ENCODE measurements at places on chromosomes 5 and 9. TPM values are rescaled to one million over a fixed set of nuclear protein-coding genes. Genes with fewer than 3 reads are reported as not detected.

PCSK1 gene
- total RNA-seq, result not detected

DNA sequence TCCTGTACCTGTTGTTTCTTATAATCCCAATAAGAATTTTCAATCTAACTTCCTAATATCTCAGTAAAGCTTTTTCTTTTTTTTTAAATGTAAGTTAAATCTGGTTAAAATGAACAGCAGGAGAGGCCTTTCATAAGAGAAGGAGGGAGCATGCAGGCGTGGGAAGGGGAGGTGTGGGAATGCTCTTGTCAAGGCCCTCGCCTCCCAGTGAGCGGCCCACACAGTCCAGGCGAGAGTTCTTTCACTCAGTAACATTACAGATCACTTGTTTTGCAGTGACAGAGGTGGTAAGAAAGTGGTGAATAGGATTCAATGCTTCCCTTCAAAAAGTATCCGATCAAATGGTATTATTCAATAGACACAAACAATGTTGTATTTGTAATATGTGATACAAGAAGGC is 125.0 kb downstream of the EPB41L4A start:
- no peak for DNase-seq

GRCh38 chr9:94843134-94843533 is 116.6 kb downstream of the AOPEP start:
- no peak for DNase-seq

DNA sequence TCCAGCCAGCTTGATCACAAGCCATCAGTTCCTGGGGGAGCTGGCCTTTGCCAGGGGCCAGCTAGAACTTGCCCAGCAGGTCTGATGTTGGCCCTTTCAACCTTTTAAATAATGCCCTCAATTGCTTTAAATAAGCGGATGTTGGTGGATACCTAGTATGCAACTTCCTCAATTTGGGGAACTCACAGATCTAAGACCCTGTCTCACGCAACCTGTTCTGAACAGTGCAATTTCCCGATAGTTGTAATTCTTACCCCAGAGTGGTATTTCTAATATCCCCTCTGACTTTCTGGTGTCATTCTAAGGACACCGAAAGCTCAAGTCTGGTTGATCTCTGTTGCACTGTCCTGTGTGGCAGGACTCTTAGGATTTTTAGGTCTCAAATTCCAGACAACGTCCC is 23.1 kb downstream of the GALNT12 start:
- DNase-seq, result no peak

GRCh38 chr5:120452471-120452870 is 11.6 kb upstream of the PRR16 start:
- no peak for DNase-seq

GRCh38 chr9:124510650-124511425 is 3.6 kb upstream of the NR5A1 start:
- no peak for DNase-seq

DNA sequence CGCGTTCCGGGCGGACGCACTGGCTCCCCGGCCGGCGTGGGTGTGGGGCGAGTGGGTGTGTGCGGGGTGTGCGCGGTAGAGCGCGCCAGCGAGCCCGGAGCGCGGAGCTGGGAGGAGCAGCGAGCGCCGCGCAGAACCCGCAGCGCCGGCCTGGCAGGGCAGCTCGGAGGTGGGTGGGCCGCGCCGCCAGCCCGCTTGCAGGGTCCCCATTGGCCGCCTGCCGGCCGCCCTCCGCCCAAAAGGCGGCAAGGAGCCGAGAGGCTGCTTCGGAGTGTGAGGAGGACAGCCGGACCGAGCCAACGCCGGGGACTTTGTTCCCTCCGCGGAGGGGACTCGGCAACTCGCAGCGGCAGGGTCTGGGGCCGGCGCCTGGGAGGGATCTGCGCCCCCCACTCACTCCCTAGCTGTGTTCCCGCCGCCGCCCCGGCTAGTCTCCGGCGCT is at the start of gene DAPK1:
Gene DAPK1 (plus strand): TSS at position 264 of the 442 bp plus-strand sequence. CDS start 1,211 bp downstream, outside the sequence.
- DNase-seq, result no peak

GRCh38 chr9:86829496-86830046 is 117.7 kb downstream of the GAS1 start:
- no peak for DNase-seq

DNA sequence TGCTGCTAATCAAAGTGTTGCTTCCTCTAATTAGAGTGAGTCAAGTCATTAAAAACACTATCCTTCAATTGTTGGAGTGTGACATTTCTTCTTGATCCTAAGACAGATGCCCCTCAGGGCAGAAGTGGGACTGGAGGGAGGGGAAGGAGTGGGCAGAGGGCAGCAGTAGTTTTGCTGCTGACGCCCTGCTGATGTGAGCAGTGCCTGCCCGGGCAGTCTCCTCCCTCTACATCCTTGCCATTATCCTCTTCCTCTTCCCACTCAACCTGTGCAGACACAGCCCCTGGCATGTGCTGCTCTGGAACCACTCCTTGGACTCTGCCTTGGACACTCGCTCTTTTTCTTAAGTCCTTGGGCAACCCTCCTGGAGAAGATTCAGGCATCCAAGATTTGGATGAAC is 232.5 kb downstream of the HSPA4 start:
- DNase-seq, result no peak

DNA sequence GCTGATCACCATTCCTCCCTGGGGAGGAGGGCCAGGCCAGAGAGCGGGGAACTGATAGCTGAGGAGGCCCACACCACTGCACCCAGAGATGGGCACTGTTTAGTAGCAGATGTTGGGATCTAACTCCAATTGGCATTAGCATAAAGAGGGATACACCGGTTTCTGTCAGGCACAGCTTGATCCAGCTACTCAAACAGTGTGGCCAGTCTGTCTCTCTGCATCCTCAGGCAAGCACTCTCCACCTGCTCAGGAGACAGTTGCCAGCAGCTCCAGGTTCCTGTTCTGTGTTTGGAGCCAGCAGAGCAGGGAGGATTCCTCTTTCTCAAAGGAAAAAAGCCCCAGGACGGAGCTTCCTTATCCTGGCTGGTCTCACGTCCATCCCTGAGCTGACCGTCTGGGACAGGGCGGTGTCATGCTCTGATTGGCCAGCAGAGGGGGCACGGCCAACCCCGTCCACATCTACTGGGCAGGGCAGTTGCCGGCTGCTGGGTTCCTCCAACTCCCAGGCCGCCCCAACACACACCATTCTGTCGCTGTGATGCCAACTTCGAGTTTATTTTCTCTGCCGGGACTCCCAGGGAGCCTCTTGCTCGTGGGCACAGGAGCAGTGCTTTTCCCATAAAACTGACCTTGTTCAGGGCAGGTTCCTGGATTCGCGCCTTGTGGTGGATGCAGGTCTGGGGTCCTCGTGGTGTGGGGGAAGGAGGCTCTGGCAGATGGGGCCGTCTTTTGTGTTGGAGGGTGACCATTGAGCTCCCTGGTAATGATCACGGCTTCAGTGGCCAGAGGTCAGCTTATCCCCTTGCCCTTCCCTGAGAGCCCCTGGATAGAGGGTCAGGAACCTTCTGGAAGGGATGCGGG is 47.9 kb downstream of the COL5A1 start:
- DNase-seq, result no peak

DNA sequence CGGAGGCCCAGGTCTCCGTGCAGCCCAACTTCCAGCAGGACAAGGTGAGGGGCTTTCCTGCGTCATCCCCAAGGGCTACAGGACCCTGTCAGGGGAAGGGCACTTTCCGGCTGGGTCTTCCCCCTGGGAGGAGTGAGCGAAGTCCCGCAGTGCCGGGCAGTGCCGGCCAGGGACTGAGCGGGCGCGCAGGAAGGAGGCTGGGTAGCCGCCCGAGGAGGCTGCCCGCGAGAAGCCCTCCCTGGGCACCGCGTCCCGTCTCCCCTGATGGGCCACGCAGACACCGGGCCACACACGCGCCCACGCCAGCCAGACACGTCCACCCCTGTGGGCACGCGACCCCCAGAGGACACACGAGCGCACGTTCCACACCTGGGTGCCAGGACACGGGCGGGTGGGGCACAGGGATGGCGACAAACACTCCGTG is 357 bp downstream of the PTGDS start:
- DNase-seq, result no peak

GRCh38 chr5:145856285-145856818 is 16.5 kb downstream of the GRXCR2 start:
- peak; percentile 54 for DNase-seq

Measured in hematopoietic multipotent progenitor cell (in vitro differentiated cells).